ENCODE measurements at places on chromosomes 1 and 21.

GRCh38 chr1:56132520-56132919, 446.8 kb downstream of the PLPP3 start:
- no peak for DNase-seq

- DNase-seq, result no peak
These were observed 12.2 kb upstream of the RAB4A start for GRCh38 chr1:229258757-229259060.

DNA sequence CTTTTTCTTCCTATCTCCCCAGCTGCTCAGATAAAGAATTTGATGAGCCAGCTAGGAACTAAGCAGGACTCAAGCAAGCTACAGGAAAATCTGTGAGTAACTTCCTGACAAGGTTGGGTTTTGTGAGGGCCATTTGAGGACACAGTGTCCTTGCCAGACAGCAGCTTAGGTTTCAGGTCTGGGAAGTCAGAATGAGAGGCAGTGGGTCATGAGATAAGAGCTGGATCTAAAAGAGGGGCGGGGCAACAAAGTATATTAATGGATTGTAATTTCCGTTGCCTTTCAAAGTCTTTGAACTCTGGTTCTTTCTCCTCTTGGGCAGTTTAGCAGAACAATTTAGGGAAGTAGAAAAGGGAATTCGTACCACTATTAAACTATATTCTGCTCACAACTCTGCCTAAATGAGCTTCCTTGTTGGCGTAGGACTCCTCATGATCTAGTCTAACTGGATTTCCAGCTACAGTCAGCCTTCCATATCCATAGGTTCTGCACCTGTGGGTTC, 16.6 kb downstream of the STX12 start:
- DNase-seq, result no peak

GRCh38 chr1:40985161-40985560, 5.7 kb downstream of the CTPS1 start:
- DNase-seq, result no peak

GRCh38 chr1:85146972-85147359, 53.9 kb downstream of the SYDE2 start:
- DNase-seq, result peak; percentile 81

DNA sequence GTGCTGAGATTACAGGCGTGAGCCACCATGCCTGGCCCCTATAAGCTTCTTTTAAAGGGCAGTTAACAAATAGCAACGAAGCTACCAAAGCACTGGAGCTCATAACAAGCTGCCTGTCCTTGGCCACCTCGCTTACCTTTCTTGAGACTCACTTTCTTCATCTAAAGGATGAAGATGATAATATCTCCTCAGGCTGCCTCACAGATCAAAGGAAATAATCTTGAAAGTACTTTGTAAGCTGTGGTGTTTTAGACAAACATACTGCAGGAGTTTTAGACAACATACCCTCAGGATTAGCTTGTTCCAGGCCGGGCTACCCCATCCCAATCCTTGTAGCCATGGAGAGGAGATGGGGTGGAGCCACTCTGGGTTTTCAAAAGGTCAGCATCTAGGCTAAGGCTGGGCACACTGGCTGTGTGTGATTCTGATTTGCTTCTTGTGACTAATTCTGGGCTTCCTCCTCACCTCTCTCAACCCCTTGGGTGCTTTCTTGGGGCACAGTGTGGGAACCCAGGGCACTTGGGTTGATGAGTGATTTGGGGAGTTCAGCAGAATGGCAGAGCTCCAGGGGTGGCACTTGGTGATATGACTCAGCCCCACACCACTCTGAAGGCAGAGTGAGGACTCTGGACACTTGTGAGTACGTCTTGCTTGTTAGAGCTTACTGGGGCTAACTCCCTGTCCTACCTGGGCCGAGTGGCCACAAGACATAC, 5.2 kb downstream of the GPR25 start:
- DNase-seq, result no peak

GRCh38 chr1:207328004-207328403, 6.5 kb downstream of the CD55 start:
- no peak for DNase-seq

DNA sequence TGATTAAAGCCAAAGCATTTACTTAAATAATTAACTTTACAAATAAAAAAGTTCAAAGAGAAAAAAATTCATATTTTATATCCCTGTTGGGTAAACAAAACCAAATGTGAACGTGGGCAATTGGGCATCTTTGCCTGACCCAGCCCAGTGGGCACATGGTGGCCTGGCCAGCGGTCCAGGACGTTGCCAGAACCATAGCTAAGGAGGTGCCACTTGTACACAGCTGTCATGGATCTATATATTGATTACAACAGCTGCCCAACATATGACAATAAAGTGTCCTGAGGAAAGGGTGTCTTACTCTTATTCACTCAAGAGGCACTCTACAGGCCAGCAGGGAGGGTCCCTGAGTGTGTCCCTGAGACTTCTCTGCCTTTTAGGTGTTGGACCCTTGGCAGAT, 78.5 kb downstream of the BCAR3 start:
- DNase-seq, result no peak

DNA sequence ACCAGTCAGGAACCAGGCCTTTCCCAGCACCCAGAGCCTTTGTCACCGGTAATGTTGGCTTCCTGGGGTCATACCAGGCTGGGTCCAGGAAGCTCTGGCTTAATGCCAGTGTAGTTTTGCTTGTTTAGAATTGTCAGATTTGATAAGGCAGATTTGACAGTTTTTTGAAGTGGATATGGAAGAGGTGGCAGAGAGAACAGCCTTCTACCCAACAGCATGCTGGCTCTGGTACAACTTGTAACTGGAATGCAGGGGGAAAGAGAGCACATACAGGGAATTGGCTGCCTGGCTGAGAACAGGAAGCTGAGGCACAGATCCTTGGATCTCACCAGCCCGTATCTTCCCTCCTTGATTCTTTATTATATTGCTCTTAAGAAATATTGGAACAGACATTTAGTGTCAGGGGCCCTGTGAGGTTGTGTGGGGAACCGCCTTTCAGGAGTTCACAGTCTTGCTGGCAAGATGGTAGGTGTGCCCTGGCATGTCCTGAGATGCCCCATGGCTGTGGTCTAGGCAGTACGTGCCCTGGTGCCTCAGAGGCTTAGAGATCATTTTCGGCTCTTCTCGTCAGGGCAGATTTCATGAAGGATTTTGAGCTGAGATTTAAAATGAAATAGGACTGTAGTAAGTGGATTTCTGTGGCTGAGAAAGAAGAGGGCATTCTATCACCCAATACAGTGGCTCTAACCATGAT, 227.0 kb downstream of the PBX1 start:
- DNase-seq, result no peak

DNA sequence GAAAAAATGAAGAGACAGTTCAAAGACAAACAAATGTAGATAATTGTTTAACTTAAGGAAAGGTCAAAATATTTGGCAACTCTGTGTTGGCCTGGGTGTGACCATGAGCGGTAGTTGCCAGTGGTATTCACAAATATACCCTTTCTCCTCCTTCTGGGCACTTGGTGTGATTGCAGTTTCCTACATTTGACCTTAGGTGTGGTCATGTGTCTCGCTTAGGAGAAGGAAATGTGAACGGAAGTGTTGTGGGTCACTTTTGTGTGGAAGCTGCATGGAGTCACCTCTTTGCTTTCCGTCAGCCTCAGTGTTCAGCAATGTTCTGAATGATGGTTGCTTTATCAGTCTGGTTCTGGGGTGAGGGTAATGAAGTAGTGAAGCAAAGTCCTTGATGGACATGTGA, 3.4 kb upstream of the PCSK9 start:
- DNase-seq, result no peak

GRCh38 chr1:56709269-56709880, 64.3 kb downstream of the PRKAA2 start:
- DNase-seq, result no peak

GRCh38 chr1:229047161-229047839, 223.6 kb upstream of the RAB4A start:
- no peak for DNase-seq

DNA sequence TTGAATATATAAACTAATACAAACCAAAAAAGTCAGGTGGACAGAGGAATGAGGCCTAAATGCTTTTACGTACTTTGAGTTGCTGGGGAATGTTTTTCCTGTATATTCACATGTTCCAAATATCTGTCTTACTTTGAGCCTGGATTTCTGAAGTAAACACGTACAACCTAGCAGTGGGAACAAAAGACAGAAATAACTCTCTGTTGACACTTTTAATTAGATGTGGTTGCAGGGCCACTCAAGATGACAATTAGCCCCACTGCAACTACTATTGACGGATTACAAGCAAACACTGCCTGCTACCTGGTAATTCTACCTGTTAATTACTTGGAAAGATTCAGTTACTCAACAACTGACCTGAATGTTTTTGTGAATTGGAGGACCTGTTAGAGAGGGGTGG, 196.9 kb downstream of the TTLL7 start:
- no peak for DNase-seq

DNA sequence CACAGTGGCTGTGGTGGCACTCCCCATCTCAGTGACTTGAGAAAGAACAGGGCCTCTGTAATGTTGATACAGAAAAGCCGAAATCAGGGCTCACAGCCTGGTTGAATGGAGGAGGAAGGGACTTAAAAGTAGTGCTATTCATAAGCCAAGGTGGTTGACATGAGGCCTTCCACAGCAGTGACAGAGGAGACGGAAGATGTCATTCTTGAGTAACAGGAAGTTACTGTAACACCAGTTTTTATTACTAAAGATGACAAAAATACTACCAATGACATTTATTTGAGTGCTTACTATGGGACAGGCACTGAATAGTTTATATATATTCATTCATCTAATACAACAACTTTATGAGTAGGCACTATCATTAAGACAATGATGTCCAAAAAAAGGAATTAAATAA, 52.8 kb upstream of the GNG12 start:
- DNase-seq, result no peak

DNA sequence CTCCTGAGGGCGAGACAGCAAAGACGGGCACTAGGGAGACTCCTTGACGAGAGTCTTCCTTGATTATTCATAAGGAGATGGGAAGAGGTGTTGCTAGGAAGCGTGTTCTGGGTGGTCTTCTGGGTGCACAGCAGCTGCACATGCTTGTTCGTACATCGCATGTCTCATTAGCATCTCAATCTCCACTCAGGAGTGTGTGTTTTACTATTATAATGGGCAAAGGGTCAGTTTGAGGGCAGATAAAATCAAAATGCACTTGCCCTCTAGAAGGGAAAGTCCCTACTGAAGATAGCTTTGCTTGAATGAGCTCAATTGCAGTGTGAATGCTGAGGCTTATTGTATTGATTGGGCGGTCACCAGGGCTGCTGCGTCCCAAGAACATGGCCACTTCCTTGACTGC, 50.2 kb upstream of the SCCPDH start:
- no peak for DNase-seq

GRCh38 chr1:34642679-34643078, 112.2 kb upstream of the GJB5 start:
- no peak for DNase-seq

DNA sequence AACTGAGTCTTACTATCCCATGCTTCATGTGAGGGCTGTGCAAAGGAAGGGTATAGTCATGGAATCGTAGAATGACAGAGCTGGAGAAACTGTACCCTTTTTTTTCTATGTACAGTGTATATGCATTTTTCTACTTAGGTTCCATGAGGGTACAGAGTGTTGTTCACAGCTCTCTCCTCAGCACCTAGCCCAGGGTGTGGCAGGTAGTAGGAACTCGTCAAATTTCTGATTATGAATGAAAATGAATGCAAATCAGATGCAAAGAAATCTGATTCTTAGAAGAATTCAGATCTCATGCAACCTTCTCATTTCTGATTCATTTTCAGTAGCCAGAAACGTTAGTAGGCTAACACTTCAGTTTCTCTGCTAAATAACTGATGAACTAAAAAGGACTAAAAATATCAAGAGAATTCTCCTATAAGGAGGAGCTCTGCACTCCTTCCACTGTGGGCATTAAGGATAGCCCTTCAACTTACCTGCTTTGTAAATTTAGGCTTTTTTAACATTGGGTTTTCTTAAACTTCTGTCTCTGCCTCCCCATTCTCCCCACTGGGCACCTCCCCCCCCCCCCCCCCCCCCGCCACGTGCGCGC, 18.0 kb upstream of the HHAT start:
- DNase-seq, result no peak

DNA sequence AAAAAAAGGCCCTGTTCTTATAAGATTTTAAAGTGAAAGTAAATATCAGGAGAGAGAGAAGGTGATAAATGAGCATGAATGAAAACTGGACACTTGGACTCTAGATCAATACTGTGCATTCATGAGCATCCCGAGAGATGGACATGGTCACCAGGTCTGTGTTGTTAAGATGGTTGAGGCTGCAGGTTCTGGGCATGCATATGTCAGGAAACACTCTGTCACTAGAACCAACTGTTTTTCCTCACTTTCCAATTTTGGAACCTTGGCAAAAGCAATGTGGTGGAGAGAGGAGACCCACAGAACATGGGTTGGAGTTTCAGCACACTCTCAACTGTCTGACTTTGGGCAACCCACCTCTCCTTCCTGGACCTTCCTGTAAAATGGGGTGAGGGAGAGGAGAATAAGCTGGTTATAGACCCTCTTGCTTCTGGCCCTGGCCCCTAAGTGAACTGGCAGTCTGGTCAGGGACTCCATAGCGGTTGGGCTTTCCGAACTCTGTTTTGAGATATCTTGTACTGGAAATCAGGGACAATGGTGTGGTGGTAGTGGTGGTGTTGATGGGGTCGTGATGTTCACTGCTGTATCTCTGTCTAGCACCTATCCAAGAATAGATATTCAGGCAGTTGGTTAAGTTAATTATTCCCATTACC, 4.2 kb downstream of the MAN1C1 start:
- DNase-seq, result no peak

DNA sequence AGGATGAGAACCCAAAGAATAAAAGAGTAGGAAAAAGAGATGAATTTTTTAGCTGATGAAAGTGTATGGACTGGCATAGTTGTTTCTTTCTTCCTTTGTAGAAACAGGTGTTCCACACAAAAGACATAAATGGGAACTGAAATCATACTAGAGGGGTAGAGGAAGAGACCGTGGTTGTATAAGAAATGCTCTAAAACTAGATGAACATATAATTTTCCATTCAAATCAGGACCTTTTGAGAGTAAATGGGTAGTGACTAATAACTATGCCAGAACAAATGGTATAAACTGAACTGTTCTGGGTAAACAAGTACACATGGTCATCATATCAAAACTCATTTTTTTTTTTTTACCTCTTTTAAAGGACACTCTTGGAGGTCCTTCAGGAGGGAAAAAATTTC, 344.2 kb downstream of the VAV3 start:
- no peak for DNase-seq

- no peak for DNase-seq
These were observed 57.6 kb downstream of the ETS2 start for GRCh38 chr21:38863291-38863690.

GRCh38 chr1:162187687-162188276, 118.3 kb downstream of the NOS1AP start:
- DNase-seq, result no peak

- no peak for DNase-seq
These were observed 22.0 kb upstream of the FAM131C start for GRCh38 chr1:16095447-16095846.

GRCh38 chr1:199292896-199293295, 654.1 kb downstream of the PTPRC start:
- DNase-seq, result no peak

- no peak for DNase-seq
These were observed 33.5 kb upstream of the ACTRT2 start for GRCh38 chr1:2987773-2988172.

- DNase-seq, result no peak
These were observed 38.4 kb downstream of the VAV3 start for GRCh38 chr1:107926436-107927080.

GRCh38 chr1:32798191-32798590, 19.0 kb downstream of the YARS1 start:
- DNase-seq, result no peak
